Activated T-cell treated with anti-CD3 and anti-CD28 coated beads for 4 hours (primary cell): ENCODE measurements at places on chromosomes 16 and 17.

DNA sequence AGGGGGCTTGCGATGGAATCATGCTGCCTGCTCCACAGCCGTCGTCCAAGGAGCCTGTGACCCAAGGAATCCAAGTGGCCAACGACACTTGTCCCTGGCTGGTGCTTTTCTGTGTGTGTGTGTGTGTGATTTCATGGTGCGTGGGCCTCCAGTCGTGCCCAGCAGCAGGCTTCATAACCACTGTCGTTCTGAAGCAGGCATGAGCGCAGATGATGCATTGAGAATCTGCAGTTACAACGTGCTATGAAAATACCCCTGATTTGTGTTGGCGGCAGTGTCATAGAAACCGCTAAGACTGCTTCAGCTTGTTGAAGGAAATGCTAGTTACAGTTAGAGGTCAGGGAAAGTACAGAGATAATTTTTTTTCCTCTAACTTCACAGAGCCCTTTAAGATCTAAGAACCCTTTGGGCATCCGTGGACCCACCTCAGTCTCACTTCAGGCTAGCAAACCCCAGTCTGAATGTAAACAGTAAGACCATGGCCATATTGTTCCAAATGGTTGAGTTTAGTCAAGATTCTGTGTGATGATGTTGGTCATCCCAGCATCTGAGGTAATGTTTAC, 15.6 kb downstream of the C16orf90 start:
- no peak for DNase-seq

- no peak for DNase-seq
These were observed 41.5 kb downstream of the NDEL1 start for GRCh38 chr17:8477171-8477570.

DNA sequence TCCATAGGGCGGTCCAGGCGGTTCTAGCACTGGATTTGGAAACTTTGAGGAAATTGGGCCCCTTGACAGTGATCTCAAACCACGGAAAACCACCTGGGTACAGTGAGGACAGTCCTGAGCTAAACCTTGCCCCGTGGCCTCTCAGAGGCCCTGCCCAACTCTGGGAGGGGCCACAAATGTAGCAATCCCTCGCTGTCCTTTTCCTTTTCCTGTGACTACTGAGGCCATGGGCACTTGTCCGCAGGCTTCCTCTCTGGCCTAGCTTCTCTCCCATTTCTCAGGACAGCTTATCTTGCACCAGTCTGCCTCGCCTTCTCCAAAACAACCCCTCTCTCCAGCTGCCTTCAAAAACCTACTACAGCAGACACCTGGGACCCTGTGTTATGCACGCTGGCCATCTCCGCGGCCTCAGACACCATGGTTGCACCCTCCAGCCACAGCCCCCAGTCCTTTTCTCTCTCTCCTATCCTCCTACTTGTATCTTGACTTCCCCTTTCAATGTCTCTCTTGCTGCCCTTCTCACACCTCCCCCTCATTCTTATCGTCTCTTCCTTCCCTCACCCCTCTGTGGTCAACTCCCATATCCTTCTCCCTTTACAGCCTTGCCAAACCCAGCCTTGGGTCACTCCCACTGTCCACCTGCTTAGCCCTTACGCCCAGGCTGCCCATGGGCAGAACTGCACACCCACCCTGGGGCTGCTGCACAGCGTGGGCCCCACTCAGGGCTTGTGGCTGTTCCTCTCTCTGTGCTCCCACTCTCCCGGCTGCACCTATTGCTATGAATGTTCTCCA, 7.6 kb downstream of the SCPEP1 start:
- no peak for DNase-seq

DNA sequence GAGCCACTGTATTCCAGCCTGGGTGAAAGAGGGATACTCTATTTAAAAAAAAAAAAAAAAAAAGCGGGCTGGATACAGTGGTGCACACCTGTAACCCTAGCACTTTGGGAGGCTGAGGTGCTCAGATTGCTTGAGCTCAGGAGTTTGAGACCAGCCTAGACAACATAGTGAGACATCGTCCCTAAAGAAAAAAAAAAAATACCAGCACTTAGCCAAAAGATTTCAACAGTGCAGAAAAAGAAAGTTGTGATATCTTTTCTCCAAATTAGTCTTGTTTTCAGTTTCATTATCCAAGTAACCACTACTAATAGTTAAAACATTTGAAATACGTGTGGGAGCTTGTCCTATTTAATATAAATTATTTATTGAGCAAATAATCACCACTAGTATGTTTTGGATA, 48.7 kb downstream of the TENT4B start:
- no peak for DNase-seq

- no peak for DNase-seq
These were observed 2.8 kb upstream of the RAB37 start for GRCh38 chr17:74734256-74734655.

DNA sequence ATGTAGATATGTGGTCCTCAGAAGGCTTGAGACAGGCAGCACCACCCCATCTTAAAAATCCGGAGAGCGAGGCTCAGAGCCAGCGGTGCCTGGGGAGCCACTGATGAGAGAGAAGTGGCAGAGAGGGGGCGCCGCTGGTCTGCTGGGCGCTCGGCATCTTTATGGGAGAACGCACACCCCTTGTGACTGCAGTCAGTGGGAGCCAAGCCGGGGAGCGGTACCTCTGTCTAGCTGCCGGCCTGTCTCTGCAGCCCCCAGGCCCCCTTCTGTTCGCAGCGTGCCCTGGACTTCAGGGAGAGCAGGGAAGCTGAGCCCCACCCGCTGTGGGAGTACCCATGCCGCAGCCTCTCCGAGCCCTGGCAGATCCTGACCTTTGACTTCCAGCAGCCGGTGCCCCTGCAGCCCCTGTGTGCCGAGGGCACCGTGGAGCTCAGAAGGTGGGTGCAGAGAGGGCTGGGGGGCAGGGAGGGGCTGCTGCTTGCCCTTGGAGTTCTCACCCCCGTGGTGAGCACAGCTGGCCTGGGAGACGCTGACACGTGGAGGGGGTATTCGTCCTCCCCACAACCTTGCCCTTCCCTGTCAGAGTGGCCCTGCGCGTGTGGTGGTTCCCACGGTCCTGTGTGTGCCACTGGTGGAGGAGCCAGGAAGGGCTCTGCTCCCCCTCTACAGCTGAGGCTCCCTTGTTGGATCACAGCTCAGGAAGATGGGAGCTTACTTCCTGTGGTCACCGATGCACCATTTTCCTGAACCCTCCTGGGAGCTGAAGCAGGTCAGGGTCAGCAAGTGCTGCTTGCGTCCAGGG, 44.8 kb downstream of the PRMT7 start:
- DNase-seq = no peak

- DNase-seq = no peak
These were observed 503.4 kb downstream of the MAF start for GRCh38 chr16:79097166-79097565.

DNA sequence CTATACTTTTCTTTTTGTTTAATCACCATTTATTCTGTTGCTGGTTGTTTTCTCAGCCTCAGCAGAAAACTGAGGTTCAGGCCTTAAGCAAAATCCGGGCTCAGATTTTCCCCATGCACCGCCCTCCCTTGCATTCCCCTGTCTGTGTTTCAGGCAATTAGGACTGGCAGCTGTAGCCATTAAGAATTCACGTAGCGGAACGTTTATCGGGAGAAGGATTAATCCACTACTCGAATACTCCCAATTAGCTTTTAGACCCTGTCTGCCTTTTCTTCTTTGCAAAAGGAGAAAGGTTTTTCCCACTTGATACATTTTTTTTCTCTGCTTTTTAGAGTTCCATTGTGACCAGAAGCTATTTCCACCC, 173.1 kb downstream of the RPTOR start:
- DNase-seq = no peak

DNA sequence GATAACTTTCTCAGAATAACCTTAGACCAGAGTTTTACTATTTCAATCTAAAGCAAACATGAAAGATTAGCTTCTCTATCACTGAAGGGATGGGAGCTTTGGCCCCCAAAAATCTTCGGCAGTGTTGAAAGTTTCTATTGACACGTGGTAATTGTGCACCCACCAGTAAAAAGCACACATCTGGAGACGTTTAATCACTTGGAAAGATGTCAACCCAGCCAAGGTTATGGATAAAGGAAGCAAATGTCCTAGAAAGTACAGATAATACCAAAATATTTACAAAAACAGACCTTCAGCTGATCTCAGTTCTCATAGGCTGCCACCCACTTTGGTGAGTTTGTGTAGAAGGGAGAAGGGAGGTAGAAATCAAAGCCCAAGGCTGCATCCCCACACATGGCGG, 5.3 kb downstream of the MYCBPAP start:
- DNase-seq = no peak

DNA sequence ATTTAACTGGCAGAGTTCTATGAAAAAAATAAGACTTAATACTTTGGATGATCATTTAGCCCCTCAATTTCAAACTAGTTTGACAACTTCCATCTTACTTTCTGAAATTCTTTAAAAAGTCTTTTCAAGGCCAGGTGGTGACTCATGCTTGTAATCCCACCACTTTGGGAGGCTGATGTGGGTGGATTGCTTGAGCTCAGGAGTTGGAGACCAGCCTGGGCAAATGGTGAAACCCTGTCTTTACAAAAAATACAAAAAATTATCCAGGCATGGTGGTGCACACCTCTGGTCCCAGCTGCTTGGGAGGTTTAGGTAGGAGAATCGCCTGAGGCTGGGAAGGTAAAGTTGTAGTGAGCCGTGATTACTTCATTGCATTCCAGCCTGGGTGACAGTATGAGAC, 154.4 kb downstream of the TANC2 start:
- DNase-seq = no peak

DNA sequence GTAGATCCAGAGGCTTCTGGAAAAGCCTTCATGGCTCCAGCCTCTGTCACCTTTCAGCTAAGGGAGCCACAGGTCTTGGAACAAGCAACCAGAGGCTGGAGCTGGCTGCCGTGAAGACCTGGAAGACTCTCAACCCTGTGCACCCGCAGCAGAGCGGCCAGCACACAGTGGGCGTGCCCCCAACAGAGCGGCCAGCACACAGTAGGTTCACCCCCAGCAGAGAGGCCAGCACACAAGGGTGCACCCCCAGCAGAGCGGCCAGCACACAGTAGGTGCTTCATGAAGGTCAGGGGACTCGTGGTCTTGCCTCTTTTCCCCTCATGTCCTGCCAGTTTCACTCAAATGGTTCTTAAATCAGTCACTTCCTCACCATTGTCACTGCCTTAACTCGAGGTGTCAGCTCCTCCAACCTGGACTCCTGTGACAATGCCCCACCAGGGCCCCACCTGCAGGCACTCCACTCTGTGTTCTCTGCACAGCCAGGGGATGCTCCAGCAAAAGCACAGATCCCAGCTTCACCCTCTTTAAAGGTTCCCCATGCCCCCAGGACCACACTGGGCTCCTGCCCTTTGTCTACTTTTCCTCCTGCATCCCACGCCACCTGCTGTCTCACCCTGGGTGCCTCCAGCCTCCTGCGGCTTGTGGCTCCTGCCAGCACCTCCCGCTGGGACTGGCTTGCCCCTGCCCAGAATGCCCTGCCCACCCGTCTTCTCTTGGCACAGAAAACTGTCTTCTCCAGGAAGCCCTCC, 42.4 kb upstream of the DOC2B start:
- no peak for DNase-seq

- DNase-seq = no peak
These were observed 157.5 kb upstream of the NLRP1 start for GRCh38 chr17:5741810-5742209.

DNA sequence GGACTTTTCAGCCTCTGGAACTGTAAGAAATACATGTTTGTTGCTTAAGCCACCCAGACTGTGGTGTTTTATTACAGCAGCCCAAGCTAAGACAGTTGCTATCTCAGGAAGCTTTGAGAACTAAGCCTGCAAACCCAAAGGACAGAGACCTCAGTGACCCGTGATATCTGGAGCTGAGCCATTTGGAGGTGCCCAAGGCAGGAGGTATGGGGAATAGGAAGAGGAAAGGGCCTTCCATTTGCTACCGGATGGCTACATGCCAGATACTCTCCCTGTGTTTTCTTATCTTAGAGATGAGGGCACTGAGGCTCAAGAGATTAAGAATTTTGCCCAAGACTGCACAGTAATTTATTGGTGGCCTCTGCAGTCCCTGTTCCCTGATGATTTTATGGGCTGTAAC, 622.1 kb upstream of the CDH5 start:
- DNase-seq = no peak

DNA sequence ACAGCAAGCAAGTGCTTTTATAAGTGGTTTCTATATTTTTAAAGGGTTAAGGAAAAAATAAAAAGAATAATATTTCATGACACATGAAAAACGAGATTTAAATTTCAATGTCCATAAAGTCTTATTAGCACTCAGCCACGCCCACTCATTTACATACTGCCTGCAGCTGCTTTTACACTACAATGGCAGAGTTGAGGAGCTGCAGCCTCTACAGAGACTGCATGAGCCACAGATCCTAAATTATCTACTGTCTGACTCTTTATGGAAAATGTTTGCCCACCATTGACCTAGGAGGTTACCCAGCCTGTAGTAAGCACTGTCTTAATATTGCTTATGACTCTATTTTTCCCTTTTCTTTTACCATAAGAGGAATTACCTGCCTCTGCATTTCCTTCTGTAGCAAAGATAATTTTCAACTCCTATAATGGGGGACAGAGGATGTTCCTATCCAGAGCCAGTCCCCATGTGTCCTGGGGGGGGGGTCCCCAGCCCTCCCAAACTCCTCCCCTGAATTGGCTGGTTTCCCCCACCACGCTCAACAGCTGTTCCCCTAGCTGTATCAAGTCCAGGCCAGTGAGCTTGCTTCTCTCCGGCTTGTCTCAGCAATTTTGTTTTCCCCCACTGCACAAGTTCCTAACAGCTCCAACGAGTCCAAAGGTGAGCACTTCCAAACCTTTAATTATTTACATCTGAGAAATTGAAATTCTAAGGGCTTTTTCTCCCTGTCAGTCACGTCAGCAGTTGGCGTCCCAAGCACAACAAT, 139.4 kb upstream of the ERCC4 start:
- DNase-seq = no peak

GRCh38 chr16:48629531-48629930, 19.6 kb upstream of the N4BP1 start:
- no peak for DNase-seq

GRCh38 chr16:19997264-19997663, 76.4 kb downstream of the GPR139 start:
- DNase-seq = no peak
